ENCODE measurements at places on chromosomes 3 and 15.

DNA sequence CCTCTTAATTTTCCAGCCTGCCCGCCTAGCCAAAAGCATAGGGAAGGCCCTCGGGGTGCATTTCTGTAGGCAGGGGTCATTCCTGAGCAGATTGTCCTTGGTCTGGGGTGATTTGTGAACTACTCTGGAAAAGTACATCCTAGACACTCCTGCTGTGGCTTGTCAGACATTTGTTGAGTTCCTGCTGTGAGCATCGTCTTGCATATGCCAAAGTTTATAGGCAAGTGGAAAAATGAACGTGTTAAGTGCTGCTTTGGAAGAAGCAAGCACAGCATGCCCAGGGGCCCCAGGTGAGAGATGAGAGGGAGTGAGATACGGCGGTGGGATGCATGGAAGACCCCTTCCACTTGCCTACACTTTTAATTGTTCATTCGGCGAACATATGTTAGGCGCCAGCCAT, 237.7 kb upstream of the ST8SIA2 start:
- no peak for DNase-seq

DNA sequence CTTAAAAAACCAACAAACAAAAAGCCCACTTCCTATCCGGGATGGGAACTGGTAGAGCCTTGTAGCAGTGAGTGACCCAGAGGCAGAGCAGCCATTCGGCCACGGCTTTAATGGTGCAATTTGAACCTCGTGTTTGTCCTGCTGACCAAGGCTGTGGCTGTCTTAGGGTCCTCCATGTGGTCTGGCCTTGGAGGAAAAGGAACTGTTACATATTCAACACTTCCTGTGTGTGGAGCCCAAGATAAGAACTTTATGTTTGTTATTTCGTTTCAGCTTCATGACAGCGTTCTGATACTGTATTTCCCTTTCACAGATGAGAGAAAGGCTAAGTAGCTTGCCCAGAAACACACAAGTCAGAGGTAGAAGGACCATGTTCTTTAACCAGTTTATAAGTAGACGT, 269.8 kb downstream of the SV2B start:
- DNase-seq = no peak

DNA sequence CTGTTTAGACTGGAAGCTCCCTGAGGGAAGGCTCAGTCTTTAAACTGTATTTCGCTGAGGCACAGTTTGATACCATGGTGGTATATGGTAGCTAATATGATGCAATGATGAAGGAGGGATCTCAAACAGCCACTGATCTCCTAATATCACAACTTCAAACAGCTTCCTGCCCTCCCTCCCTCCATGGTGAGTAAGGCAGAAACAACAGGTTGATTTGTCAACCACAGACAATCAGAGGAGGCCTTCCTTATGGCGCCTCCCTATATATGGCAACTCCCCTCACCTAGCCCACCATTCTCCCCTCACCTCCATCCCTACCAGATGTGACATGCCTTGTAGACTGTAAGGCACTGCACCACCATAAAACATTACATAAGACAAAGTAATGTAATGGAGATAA, 316.5 kb upstream of the ICE2 start:
- peak; percentile 65 for DNase-seq

GRCh38 chr3:28322464-28322863, 26.1 kb upstream of the ZCWPW2 start:
- DNase-seq = no peak

- no peak for DNase-seq
Measured at GRCh38 chr3:157477441-157477840, 25.8 kb downstream of the VEPH1 start.

DNA sequence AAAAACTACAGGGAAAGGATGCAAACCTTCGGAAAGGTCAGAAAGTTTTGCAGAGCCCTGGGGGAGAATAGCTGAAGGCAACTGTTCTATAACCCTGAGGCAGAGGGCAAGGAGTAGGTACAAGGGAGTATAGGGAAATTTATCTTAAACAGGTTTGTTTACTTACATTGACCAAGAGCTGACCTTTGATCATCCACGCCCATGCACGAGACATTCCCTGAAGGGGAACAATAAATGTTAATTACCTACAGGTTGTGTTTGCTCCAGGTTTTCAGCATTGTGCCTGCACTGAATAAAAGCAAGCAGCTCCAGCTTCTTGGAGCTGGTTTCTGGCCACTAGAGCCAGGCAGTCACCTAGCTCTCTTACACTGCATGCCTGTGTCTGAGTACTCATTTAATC, 524.5 kb upstream of the TGFBR2 start:
- DNase-seq = no peak

DNA sequence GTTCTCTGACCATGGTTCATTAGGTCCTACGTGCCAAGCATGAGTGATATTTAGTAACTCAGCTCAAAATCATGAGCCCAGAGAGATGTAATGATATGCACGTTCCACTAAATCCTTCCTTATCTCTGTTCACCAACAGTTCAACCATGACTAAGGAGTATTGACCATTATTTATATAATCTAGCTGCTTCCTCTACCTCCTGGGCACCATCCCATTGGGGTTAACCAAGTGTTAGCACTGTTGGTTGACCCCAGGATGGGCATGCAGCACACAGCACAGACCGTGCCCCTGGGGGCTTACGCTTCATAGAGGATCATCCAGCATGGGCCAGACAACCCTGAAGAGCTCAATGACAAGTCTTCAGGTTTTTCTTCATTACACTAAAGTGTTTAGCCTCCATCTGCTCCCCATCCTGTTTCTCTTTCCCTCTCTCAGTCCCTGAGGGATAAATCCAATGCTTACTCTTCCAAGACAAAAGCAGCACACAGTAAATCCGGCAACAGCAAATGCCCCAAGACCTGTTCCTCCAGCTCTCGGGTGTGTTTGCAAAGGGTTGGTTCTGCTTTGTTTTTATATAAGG, 10.4 kb downstream of the FAM174B start:
- no peak for DNase-seq

DNA sequence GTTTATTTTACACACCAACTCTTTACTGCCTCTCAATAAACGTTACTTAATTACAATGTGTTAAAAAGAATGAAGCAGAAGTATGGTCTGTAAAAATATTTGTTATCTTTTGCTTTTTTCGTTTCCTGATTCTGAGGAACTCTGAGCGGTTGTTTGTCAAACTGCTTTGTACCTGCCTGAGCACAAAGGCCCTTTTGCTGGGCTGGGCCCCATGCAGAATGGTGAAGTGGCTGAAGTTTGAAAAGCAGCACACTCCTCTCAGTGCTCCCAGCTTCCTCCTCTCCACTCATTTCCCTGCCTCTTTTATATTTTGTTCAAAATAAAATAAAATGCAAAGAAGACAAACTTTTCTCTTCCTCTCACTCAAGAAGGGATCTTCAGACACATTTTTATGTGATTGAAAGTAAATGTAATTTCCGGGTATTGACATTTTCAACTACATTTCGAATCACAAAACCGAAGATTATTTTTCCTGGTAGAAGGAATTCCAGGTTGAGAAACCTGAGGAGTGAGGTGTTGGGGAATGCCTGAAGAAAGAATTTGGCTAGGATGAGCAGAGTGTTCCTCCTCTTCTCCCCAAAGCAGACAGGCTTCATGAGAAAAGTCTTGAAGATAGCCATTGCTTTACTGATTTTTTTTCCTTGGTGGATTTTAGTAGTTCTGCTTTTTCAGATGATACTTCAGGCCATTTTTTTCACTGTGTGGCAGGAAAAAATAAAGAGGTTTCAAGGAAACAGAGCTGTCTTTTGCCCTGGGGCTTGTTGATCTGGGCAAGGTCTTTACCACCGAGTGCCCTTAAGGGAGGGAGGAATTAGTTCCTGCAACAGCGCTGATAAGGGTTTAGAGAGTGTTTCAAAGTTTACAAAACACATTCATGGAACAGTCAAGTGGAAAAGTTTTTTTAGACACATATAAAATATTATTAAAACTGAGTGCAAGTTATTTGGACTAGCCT, 229.8 kb downstream of the NFKBIZ start:
- no peak for DNase-seq

DNA sequence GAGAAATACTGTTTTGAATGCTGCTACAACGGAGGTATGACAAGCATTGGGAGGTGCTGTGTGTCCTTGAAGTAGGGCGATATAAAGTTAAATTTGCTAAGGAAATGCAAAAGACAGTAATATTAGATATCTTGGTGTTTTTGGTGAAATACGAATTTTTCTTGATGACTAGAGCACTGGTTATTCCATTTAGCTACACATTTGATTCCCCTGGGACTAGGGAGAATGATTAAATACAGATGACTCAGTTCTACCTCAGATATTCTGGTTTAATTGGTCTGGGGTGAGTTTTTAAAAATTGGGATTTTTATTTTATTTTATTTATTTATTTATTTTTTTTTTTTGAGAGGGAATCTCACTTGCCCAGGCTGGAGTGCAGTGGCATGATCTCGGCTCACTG, 18.7 kb upstream of the GADL1 start:
- DNase-seq = no peak

DNA sequence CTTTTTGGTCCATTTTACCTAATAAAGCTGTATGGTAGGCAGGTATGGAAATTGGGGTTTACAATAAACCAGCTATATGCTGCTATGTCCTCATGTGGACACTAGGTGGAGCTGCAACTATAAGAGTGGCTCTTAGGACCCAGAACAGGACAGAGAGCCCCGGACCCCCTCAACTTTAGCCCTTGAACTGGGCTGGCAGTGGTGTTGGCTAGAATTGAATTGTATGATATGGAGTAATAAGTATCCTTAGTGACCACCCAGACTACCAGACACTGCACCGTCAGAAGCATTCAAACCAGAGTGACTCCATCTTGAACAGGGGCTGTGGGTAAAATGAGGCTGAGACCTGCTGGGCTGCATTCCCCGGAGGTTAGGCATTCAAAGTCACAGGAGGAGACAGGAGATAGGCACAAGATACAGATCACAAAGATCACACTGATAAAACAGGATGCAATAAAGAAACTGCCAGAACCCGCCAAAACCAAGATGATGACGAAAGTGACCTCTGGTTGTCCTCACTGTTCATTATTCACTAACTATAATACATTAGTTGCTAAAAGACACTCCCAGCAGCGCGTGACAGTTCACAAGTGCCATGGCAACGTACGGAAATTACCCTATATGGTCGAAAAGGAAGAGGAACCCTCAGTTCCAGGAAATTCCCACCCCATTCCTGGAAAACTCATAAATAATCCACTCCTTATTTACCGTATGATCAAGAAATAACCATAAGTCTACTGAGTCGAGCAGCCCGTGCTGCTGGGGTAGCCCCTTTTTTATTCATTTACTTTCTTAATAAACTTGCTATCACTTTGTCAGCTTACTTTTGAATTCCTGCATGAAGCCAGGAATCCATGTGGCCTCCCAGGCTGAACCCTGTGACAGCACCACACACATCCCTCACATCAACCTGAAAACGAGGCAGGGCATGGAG, 68.7 kb upstream of the BLM start:
- DNase-seq = peak; percentile 79

DNA sequence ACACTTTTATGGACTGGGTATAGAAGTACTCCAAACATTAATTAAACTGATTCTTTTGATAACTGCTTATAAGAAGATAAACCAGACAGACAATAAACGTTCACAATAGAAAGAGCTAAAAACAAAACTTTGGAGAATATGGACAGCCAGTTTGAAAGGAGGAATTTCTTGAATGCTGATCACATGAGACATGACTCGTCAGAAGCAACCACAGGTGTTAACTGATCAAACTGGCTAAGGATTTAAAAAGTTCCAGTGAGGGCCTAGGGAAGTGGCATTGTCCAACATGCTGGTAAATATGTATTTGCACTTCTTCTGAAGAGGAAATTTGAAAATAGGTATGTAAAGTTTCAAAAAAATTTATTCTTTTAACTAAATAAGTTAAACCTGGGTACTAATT, 29.4 kb upstream of the AP3B2 start:
- DNase-seq = no peak

- no peak for DNase-seq
Measured at GRCh38 chr15:50077176-50077575, 41.9 kb downstream of the ATP8B4 start.

All from activated effector memory CD4-positive, alpha-beta T cell treated with anti-CD3 and anti-CD28 coated beads, Interleukin-2, amount 50 U/mL, for 16 hours (primary cell).